ENCODE measurements at places on chromosomes 5 and 9.

- DNase-seq, result no peak
Observed at GRCh38 chr5:5788793-5789192, 366.3 kb downstream of the ICE1 start.

DNA sequence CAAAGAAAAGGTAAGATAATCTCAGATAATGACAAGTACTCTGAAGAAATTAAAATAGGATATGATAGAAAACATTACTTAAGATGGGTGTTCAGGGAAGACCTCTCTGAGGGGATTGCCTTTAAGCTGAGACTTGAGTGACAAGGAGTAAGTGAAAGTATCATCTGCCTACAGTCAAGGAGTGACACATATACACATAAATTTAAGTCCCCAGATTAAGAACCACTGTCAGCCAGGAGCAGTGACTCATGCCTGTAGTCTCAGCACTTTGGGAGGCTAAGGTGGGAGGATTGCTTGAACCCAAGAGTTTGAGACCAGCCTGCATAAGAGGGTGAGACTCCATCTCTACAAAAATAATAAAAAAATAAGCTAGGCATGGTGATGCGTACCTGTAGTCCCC, 19.7 kb upstream of the ANKHD1 start:
- no peak for DNase-seq

GRCh38 chr9:129656795-129657390, 8.6 kb upstream of the PRRX2 start:
- no peak for DNase-seq

- no peak for DNase-seq
Observed at GRCh38 chr5:120567921-120568320, 103.8 kb downstream of the PRR16 start.

GRCh38 chr5:177035976-177036375, 13.5 kb downstream of the ZNF346 start:
- no peak for DNase-seq

GRCh38 chr5:3858524-3858923, 262.9 kb downstream of the IRX1 start:
- no peak for DNase-seq

DNA sequence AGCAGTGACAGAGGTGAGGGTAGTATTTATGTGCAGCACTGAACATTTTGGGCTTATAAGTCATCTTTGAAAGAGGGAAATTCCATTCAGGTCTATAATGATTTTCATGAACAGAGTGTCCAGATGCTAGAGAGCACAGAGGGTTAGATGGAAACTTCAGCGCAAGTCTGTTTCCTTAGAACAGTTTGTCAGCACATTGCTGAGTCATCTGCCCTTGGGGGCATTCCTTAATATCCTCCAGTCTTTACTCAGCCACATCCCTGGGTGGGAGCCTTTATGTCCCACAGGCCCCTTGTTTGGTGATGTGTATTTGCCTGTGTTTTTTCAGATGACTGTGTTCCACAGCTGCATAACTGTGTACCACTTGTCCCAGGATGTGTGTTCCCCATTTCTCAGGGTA, 138.5 kb upstream of the S1PR3 start:
- no peak for DNase-seq

DNA sequence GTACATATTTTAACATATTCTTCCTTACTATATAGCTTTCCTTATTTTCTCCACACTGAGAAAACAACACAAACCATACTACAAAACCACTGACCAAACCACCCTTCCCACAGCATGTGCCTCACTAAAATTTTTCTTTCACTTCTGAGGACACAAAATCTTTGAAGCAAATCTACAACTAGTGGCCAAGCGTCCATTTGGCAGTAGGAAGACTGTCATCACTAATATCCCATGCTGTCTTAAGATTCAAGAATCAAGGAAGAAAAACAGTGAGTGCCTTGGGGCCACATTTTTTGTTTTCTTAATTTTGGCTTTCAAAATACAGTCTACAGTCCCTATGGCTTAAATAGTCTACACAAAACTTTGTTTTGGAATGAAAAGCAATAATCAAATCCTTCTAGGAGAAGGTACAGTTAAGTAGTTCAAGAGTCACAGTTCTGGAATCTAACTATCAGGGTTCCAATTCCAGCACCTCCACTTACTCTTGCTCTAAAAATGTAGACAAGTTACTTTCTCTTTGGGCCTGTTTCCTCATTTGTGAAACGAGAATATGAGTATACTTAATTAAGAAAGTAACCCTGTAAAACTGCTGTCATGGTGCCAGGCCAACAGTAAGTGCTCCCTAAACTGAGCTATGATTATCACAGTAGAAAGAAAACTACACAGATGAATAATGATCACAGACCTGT, 227.9 kb downstream of the BNC2 start:
- no peak for DNase-seq

Data from GOT3 (cell line).